ENCODE measurements at places on chromosomes 2 and 18.
A peak's percentile ranks its signal among the peaks of the same experiment; 100 is the strongest.

- no peak for DNase-seq
Measured at GRCh38 chr2:121558329-121558728, 27.6 kb downstream of the RNU4ATAC start.

GRCh38 chr18:59697236-59697932 lies at the start of gene CCBE1:
CCBE1 (minus strand) TSS chr18:59697423.
- peak; percentile 70 for DNase-seq

DNA sequence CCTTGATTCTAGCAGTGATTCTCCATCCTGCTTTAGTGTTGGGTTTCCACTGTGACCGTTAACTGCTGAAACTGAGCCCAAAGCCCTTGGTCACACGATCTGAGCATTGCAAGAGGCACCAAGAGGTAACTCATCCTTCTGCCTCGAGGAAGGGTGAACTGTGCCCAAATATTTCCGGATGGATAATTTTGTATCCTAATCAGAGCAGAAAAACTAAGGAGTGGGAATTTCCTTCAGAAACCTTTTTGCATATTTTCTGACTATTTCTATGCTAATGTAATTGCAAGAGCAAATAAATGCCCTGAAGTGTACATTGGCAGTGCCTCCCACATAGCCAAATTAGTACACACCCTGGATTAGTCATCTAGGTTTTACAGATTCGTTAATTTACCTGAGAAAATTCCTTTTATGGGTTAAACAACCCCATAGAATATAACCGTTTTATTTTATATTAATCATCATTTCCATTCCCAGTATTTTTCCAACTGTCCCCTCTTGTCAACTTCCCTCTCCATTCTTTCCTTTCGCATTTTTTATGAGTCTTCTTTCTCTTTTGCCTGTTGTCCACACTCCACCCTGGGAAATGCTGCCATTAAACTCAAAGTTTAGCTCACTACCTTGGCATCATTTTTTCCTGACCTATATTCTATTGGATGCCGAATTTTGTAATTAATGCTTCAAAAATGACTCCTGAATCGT lies 31.7 kb upstream of the COBLL1 start:
- DNase-seq, result no peak

DNA sequence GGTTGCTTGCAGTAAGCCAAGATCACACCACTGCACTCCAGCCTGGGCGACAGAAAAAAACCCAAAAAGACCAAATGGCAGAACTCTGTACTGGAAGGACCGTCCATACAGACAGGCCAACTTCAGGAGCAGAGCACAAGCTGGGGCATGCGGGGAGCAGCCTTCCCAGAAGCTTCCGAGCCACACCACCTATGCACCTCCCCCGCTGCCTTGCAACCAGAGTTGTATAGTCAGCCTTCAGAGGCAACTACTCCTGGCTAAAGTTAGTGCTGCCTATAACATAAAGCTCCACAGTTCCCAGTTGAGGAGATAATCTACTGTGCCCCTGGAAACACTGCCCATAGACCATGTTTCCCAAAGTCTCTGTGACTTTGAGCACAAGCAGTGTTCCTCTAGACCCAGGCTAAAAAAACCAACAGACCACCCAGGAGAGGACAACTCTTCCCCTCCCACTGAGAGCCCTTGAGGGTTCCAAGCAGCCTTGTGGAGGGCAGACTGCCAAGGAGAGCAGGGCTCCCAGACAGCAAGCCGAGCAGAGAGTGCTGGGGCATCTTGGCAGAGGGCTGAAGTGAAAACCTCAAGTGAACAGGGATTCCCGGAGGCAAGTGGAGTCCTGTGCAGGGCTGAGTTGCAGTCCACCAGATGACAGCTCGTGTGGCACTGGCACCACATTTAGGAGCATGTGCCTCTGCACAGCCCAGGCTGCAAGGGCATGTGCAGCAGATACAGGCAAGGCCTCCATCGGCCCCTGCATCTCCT lies 6.8 kb downstream of the SFT2D3 start:
- DNase-seq, result no peak

GRCh38 chr18:45652303-45653080 lies 37.2 kb downstream of the SLC14A2 start:
- peak; percentile 15 for DNase-seq

GRCh38 chr2:74497777-74498499 lies 1.5 kb downstream of the LBX2 start:
- DNase-seq, result no peak

DNA sequence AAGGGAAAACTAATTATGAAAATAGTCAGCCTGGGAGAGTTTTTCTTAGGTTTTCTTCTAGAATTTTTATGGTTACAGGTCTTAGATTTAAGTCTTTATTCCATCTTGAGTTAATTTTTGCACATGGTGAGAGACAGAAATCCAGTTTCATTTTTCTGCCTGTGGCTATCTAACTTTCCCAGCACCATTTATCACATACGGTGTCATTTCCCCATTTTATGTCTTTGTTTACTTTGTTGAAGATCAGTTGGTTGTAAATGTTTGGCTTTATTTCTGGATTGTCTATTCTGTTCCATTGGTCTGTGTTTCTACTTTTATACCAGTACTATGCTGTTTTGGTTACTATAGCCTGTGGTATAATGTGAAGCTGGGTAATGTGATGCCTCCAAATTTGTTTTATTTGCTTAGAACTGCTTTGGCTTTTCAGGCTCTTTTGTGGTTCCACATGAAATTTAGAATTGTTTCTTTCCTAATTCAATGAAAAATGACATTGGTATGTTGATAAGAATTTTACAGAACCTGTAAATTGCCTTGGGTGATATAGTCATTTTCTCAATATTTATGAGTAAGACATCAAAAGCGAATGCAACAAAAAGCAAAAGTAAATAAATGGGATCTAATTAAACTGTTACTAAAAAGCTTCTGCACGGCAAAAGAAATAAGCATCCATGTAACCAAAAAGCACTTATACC lies 146.1 kb upstream of the NOL4 start:
- DNase-seq, result no peak

DNA sequence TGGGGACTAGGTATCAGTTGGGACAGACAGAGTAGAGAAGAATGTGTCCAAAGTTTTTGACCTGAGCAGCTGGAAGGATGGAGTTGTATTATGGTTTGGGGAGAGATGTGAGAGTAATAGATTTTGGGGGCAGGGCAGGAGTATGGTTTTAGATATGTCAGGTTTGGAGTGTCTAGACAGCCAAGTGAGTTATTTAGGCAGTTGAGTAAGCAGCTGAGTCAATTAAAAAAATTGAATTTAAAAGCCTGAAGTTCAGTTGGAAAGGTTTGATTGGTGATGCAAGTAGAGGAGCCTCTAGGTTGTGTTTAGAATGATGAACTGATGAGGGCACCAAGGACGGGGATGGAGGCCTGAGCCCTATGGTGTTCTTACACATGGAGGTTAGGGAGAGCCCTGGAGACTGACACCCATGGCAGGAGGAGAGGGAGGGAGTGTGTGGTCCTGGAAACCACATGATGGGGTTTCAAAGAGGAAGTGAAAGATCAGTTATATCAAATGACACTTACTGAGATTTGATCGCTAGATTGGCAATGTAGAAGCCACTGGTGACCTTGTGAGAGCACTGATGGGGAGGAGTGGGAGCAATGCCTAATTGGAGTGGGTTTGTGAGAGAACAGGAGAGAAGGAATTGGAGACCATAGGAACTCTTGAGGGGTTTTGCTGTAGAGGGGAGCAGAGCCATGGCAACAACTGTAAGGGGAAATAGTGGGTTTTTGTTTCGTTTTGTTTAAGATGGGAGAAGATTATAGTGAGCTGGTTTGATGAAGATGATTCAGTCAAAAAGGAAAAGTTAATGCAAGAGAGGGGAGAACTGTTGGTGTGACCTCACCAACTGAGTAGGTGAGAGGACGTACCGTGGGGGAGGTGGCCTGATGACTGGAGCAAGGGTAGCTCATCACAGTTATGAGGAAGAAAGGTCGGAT lies 10.3 kb downstream of the ITGA6 start:
- DNase-seq, result no peak

DNA sequence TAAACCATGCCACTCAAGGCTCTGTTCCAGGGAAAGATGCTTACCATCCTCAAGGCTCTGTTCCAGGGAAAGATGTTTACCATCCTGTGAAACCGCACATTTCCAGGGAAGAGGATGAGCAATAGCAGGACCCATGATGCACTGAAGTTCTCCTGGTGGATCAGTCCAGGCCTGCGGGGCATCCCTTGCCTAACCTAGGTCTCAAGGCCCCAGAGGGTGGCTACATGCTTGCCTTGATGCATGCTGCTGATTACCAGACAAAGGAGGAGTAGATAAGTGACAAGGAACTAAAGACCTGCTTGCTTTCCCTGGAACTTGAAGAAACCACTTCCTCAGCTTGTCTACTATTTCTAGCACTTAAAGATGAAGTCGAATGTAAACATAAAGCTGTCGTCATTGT lies 111.0 kb upstream of the LINC00305 start:
- DNase-seq, result no peak

- DNase-seq, result peak; percentile 93
Measured at GRCh38 chr2:36478332-36478738, 119.6 kb downstream of the FEZ2 start.

All from foreskin fibroblast (primary cell).